AG09319 (cell line): ENCODE measurements at places on chromosomes 12 and 14.
A peak's percentile ranks its signal among the peaks of the same experiment; 100 is the strongest.

GRCh38 chr14:102554821-102555819 is 37.3 kb upstream of the RCOR1 start:
- no peak for DNase-seq

- no peak for DNase-seq
Observed at GRCh38 chr14:36455241-36455627, 64.8 kb downstream of the NKX2-1 start.

DNA sequence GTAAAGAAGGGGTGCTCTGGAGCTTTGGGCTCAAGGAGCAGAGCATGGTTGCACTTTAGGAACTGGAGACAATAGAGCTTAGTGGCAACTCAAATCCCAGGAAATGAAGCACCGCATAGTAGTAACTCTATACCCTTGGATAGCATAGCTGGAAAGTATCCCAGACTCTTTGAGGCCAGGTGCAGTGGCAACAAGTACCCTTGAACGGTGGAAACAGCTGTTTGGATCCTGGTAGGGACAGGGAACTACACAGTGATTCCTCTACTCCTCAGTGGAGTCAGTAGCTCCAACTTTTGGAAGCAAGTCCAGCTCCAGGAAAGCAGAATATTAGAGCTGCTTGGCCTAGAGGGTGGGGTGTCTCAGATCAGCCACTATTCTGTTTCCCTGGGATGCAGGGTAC is 129.0 kb upstream of the WSCD2 start:
- no peak for DNase-seq

DNA sequence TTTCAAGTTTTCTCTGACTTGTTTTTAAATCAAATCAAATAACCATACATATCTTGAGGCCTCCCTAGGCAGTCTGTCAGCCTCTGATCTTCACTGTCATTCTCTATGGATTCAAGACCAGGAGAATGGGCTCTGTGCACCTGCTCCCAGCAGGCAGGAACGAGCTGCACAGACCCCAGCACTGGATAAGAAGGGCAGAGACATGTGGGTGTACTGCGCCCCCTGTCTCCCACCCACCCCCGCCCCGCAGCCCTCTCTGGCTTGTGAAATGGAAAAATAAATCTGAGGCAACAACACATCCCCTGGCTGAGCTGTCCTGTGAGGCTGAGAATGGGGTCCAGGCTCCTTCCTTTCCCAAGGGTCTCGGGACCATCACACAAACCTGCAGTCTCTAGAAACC is 26.3 kb downstream of the CLMN start:
- DNase-seq, result no peak

DNA sequence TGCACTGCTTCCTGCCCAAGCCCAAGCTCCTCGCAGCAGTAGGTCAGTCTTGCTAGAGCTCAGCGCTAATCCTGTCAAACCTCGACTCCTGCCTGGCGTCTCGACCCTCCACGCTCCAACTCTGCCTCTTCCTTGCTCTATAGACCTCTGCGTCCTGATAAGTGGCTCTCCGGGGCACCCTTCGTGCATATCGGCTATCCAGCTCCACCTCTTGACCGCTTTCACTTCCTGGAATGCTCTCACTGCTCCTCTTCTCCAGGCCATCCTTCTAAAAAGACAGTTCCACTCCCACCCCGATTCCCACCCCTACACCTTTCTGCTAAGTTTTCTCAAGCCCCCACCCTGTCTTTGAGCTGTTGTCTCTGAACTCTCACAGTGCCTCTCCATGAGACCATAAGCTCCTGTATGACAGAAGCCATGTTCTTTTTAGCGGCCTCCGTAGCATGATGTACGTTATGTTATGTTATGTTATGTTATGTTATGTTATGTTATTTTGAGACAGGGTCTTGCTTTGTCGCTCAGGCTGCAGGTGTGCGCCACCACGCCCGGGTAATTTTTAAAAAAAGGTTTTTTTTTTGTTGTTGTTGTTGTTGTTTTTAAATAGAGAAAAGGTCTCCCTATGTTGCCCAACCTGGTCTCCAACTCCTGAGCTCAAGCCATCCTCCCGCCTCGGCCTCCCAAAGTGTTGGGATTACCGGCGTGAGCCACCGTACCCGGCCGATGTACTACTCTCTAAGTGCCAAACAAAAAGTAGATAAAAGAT is 601 bp downstream of the COX14 start:
- DNase-seq, result no peak

DNA sequence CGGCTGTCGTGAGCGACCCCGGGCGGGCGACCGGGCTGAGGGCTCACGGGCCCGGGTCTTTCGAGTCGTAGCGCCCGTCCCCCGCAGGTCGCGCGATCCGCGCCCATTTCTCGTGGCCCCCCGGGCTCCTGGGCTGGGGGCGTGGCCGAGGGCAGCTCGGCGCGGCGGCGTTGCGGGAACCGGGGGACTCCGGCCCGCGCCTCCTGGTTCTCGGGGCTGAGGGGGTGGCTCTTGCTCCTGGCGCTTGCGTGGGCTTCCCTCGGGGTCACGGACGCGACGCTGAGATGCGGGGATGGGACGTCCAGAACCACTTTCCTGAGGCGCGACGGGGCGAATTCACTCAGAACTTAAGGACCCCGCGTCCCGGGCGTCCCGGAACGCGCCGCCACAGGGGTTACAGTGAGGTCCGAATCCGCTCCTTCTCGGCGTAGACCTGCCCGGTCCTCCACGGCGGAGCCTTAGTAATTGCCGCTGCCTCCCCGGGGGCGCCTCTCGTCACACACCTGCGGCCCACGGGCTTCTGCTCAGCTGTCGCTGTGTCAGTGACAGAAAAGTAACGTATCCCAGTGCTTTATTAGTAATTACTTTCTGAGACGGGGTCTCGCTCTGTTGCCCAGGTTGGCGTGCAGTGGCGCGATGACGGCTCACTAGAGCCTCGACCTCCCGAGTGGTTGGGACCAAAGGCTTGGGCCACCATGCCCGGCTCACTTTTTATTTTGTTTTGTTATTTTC is 606 bp downstream of the EP400 start:
- no peak for DNase-seq

DNA sequence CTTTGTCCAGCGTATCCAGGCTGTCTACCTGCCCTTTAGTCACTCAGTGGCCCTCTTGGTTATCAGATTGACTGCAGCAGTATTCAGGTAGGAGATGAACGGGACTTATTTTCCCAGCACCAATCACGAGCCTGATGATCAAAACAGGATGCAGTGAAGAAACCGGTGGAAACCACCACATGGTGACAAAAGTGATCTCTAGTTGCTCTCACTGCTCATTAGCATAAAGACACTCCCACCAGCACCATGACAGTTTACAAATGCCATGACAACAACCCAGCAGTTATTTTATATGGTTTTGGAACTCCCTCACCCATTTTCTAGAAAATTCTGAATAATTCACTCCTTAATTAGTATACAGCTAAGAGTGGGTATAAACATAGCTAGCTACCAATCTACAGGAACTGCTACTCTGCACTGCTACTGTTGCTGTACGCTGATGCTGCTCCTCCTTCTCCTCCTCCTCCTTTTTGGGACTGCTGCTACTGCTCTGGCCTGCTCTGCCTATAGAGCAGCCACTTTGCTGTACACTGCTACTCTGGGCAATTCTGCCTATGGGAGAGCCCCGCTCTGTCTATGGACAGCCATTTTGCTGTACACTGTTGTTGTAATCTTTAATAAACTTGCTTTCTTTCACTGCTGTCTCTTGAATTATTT is 142.5 kb upstream of the SSTR1 start:
- DNase-seq, result no peak

DNA sequence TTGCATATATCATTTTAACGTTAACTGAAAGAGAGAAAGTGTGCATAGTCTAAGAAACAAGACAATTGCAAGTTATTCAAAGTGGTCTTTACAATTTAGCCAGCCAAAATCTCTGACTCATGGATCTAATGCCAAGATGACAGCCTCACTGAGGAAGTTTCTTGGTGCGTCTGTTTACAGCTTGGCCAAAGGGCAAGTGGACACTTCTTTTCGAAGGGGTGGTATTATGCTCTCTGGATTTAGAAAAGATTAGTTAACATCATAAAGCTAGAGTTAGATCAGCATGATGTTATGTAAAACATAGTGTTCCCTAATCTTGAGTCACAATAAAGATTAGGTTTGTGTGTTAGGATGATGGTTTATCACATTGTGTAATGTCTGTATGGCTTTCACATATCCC is 51.5 kb upstream of the SLC2A13 start:
- DNase-seq, result no peak

DNA sequence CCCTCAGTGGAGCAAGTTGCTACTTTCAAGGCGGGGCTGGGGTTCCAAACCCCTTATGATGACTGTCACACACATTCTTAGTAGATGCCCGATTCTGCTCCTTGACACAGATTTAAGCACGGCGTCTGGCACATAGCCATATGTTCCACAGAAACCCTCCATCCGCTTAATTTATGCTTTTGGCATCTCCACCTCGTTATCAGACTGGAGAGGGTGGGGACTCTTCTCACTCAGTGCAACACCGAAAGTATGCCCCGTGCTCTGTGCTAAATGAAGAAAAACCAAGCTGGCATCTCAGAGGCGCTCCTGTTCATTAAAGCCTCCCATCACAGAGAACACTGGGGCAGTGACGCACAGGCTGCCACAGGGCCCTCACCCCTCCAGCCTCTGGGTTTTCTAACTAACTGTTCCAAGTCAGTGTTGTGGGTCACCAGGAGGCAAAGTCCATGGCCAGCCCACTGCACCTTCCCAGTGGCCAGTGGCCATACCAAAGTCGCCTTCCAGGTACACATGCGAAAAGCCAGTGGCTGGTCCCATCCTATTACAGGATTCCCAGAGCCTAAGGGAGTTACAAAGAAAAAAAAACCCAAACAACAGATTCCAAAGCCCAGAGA is 27.3 kb downstream of the CCDC88C start:
- DNase-seq, result no peak

DNA sequence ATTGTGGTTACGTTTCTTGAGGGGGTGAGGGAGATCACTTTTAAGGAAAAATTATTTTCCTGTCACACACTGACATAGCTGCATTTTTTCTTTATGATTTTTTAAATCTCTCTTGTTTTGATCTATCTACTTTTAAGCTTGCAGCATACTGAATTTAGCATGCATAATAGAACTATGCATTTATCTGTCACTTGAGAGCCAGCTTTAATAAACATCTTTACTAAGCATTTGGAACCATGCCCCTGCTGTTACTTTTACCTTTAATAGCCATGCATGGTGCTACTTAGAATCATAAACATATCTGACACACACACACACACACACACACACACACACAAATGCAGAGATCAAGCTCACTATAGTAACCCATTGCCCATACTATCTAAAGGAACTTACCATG is 486.2 kb downstream of the NELL2 start:
- DNase-seq, result no peak

DNA sequence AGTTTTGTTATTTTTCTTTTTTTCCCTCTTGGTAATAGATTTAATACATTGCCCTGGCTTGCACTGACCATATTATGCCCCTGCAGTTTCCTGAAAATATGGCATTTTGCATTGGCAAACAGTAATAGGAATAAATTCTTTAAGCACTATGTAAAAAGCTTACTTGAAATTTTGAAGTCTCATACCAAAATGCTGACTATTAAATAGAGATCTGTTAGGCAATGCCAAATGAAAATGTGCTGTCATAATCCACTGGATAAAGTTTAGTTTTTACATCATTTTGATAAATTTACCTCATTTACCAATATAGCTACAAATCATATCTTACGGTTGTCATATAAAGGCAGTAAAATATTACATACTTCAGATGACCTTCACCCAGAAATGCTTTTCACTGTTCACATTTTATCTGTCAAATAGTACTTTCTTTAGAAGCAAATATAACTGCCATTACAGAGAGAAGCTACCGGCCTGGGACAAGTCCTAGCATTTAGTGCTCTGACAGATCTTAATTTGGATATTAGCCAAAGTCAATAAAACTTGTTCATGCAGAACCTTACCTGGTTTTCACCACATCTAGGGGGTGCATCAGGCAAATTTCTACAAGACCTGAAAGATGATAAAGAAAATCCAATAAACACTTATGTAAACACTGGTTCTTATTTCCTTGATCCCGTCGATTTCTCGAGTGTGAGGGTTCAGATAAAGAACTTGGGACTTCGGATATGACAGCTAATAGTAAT is 212.9 kb downstream of the PAX9 start:
- no peak for DNase-seq

DNA sequence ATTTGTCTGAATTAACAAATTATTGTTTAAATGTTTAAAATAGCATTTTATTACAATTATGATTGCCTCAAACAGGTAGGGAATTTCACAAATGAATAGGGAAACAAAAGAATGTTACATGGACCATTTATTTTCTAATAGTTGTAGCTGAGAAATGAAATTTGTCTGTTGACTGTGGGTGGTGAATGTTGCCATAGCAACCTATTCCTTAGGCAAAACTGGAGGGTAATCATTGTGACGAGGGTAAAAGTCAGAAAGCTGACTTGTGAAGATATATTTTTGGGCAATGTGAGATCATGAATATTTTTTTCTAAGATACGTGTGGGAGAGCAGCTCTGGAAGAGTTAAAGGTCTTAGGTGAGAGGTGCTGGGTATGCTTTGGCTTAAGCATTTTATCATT is 24.2 kb upstream of the CLEC14A start:
- DNase-seq, result no peak

DNA sequence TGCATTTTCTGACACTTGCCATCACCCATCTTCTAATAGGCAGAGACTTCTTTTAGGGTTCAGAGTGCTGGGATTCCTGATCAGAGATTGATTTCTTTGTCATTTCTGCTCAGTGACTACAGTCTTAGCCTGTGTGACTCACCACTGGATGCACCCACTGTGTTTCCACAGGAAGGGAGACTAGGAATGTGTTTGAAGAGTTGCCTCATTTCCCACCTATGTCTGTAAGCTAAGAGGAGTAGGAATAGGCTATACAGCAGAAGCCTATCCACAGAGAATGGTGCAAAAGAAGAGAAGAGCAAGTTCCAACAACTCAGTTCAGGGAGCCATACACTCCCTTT is 60.2 kb upstream of the ACTN1 start:
- no peak for DNase-seq

- no peak for DNase-seq
Observed at GRCh38 chr12:40300490-40300889, 75.7 kb downstream of the LRRK2 start.

GRCh38 chr12:66065641-66066136 is 64.9 kb downstream of the LLPH start:
- no peak for DNase-seq

DNA sequence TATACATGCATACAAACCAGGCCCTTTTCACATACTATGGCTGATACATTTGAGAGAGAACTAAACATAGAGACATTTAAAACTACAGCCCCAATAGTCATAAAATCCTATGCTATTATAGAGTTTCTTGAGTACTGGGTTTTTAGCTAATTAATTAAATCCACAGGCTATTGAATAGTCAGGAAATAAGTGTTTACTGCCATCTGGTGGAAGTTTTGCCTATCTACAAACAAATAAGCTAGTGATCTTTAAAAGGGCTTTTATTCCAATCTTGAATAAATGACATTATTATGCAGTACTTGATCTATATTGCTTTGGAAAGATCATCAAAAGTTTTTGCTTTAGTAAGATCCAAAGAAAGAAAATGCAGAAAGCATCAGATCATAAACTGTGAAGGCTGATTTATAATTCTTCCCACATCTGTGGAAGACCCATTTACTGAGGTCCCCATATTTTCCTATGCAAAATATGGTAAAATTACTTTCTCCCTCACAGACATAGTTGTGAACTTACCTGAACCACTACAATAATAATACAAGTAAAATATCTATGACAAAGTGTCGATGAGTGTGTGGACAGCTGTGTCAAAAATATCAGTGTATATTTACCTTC is 131.3 kb downstream of the ITPR2 start:
- peak; percentile 27 for DNase-seq
